ENCODE measurements at places on chromosomes 12 and 14.
A peak's percentile ranks its signal among the peaks of the same experiment; 100 is the strongest.

GRCh38 chr12:49953961-49954846, 3.7 kb downstream of the AQP2 start:
- DNase-seq, result no peak

- DNase-seq, result no peak
Observed at GRCh38 chr12:30622509-30622908, 73.2 kb downstream of the IPO8 start.

- peak; percentile 59 for DNase-seq
Observed at GRCh38 chr14:22872033-22872832, 693 bp downstream of the LRP10 start.

DNA sequence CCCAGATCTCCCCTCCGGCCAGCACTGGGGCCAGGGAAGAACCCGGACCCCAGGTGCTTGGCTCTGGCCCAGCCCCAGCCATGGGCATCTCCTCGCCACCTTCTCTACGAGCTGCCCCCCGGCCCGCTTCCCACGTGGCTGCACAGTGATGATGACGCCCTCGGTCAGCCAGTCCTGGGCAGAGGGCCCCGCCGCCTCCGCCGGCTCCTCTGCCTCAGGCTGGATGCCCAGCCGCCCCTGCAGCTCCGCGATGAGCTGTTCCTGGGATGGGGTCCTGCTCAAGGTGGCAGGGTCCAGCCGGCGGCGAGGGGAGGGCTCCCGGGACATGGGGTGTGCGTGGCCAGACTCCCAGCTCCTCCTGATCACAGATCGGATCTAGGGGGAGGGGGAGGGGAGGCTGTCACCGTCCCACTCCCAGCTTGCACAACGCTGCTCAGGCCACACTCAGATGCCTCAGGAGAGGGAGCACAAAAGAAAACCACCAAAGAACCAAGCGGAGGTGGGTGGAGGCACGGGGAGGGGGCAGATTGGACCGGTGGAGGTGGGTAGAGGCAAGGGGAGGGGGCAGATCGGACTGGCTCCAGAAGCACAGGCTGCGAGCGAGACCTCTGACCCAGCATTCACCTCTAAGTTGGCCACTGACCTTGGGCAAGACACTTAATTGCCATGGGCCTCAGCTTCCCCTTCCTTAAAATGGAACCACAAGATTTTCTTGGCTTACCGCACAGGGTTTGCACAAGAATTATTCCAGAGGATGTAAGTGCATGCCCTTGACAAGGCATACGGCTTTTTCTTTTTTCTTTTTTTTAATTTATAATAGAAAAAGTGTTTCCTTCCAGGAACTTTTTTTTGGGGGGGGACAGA, 16.1 kb upstream of the RPLP0 start:
- peak; percentile 37 for DNase-seq

DNA sequence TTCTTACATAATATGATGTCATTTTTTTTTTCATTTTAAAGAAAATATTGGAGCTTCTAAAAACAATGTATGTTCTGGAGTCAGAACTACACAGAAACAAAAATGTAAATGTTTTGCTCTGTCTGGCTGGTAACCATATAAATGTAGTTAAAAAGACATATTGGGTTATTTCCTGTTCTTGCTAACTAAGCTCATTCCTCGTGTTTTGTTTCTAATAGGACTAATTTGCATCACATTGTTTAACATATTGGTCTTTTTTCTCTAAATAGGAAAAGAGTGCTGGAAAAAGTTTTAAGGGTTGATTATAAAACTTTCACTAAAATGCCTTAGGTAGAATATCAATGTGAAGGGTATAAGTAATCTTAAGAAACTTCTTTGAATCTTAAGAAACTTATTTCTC, 221.3 kb downstream of the SLC6A15 start:
- DNase-seq, result no peak

GRCh38 chr12:62839869-62840660, 94.9 kb downstream of the PPM1H start:
- no peak for DNase-seq

DNA sequence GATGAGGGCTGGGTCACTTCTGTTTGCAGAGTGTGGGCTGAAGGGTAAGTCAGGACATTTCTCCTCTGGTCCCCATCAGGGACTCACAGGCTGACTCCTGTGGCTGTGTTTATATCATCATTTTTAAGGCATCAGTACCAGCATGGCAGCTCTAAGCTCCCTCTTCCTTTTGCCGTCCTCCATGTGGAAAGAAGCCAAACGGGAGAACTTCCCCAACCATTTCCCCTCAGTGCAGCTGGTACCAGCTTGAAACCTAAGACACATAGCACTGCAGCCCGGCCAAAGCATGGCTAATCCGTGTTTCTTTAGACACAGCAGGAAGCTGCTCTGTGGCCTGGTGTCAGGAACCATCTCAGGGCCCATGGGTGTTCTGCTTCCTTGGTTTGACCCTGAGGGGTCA, 31.9 kb upstream of the ATP2A2 start:
- no peak for DNase-seq

GRCh38 chr14:24255931-24256711, 6.9 kb downstream of the TGM1 start:
- no peak for DNase-seq

- no peak for DNase-seq
Observed at GRCh38 chr12:127893895-127894609, 372.9 kb upstream of the TMEM132C start.

DNA sequence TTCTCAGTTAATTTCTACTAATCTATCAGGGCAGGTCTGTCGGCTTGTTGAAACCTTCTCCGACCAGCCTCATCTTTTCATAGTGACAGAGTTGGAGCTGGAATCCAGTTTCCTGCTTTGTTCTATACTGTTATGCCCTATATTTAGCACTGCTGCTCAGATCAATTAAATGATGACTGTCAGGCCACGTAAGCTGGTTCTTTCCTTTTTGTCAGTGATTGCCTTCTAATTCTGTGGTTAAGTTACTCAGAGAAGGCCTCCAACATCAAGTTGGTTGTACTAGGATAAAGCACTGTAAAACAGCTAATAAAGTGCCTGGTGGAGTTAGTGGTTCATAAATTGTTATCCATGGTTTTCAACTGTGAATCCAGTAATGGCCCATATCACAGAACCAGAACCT, 22.6 kb downstream of the DERA start:
- DNase-seq, result no peak

GRCh38 chr12:43882578-43883178, 46.8 kb downstream of the TMEM117 start:
- DNase-seq, result peak; percentile 34

DNA sequence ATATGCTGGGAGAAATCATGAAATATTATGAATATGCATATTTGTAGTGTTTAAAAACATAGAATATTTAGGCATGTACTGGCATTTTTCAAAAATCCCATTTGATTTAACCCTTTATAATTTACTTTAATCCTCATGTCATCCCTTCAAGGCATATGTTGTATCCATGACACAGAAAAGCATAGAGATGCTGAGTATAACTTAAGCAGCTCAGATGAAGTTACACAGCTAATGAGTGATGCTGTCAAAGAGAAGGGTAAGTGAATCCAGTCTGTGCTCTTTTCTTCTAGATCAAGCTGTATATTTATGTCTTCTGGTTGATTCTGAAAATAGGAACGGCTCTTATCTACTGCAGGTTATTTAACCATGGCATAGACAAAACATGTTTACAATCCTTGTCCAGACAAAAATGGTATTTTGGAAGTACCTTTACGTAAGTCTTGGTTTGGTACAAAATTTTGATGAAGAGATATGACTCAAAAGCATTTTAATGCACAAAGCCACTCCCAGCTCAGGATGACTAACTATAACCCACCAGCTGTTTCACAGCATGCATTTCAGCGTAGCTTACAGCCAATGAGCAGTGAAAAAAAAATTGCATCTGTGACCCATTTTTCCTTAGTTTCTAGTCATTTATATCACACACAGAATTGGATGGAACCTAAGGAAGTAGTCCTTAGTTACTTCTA, 201.7 kb downstream of the STXBP6 start:
- DNase-seq, result no peak

DNA sequence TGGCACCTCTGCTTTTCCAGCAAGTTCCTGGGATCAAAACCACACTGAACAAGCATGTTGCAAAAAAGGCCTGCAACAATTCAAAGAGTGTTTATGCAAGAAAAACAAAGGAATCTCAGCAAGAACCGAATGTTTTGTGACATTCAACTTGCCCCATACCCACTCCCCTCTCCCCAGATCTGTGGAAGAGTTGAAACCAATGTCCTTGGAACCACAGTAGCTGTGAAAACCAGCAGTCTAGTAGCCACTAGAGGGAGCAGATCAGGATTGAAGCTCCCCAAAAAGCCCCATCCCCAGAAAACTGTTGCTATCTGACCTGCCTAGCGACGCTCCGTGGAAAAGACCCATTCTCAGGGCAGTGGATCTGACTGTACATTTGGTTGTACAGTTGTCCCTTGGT, 27.1 kb downstream of the PRKAB1 start:
- no peak for DNase-seq

DNA sequence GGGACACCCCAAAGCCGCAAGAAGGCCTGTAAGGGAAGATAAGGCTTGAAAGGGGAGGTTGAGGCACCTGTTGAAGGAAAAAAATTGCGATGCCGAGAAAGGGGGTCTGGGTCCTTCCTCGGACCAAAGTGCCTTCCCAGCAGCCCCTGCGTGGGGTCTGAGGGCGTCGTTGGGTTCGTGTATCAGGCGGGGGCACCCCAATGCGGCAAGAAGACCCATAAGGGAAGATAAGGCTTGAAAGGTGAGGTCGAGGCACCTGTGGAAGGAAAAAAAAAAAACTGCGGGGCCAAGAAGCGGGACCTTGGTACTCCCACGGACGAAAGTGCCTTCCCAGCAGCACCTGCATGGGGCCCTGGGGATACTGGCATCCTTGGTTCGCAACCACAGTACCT, 277.5 kb downstream of the ALG10 start:
- no peak for DNase-seq

DNA sequence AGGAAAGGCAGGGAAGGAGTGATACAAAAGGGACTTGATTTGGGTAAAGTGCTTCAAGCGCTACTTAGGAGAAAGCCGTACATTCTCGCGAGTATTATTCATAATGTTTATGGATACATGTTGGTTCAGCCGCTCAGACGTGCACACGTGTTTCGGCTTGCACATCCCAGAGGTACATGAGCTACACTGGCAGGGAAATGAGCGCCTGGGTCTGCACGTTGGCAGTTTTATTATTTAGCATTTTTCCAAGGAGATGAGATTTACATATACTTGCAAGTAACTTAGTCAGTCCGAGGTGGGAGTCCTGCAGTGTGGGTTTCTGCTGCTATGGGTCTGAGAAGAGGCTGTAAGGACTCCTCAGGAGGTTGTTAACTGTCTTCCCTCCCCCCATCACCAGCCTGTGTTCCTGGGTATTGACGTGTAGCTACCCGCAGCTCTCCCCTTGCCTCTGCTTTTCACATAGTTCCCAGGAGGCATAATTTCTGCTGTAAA, 1.5 kb downstream of the PRKCH start:
- DNase-seq, result no peak

DNA sequence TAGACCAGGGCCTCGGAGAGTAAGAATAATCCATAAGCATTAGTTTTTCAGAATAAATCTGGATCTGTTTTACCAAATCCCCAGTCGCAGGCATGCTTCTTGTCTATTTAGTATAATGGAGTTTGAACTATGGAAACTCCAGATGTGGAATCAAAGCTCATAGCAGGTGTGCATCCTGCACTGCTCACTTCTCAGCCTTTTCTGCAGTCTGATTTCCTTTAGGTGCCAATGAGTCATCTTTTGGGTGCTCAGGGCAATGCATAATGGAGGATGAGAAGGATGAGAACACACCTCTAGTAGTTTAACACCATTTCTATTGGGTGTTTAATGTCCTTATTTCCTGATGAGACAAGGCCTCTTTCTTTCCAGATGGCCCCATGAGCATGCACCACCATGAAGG, 961.2 kb downstream of the TMEM121 start:
- no peak for DNase-seq

- no peak for DNase-seq
Observed at GRCh38 chr14:24465368-24465767, 22.8 kb upstream of the SDR39U1 start.

DNA sequence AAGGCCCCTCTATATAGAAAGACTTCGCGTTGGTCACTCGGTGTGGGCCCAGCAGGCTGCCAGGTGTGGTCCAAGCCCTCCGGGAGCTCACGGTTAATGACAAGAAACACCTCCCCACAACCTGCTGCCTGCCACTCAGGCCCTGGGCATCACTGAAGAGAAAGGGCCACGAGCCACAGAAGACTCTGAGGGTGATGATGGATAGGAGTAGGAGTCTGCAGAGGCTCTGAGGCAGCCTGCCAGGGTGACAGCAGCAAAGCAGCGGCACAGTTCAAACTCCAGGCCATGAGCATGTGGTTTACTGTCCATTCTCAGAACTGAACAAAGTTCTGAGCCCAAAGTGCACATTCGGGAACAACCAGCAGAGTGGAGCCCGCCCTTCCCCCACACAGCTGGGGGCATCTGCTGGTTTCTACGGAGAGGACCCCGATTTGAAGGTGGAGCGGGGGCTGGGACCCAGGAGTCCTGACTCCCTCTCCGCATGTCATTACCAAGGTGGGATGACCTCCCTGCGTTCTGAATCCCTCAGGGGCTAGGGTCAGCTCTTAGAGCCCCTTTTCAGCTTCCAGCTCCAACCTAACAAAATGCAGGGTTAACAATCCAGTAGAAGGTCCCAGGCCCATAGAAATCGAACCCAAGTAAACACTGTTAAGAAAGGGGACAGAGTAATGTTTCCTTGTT, 65.8 kb downstream of the VWF start:
- DNase-seq, result no peak

- DNase-seq, result no peak
Observed at GRCh38 chr12:102879144-102879763, 37.8 kb downstream of the PAH start.

DNA sequence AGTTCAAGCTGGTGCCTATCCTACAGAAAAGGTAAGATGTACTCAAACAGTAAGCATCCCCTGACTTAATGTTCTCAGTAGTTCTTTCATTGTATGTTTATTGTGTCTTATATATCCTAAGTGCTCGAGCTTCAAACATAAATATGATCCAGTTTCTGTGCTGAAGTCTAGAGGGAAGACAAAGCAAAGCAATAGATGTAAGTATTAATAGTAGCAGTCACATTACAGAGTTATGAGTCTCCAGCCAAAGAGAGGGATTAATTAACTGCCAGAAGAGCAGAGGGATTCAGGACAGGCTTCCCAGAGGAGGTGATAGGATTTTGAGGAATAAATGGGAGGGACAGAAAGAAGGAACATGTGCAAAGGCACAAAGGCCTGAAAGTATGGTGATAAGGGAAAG, 1.4 kb downstream of the NGDN start:
- no peak for DNase-seq

DNA sequence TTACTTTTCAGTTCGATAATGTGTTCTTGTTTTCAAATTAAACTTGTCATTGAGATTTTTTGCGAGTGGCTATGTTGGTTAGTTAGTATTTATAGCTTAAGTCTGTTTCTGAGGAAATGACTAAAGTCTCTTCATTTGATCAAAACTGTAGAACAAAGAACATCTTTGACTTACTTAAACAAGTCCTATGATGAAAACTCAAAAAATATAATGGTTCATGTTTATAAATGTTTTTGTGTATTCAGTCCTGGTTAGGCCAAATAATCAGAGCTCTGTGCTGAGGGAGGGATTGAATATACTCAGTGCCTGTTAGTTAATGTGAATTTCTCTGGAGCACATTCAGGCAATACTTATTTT, 51.7 kb downstream of the PPFIBP1 start:
- DNase-seq, result no peak

- DNase-seq, result no peak
Observed at GRCh38 chr12:5268424-5269210, 163.3 kb upstream of the NTF3 start.

GRCh38 chr12:131852551-131853299, 24.5 kb downstream of the MMP17 start:
- no peak for DNase-seq

- peak; percentile 47 for DNase-seq
Observed at GRCh38 chr12:4307593-4308333, 13.2 kb upstream of the TIGAR start.
